AG08395 (cell line): ENCODE measurements at places on chromosomes 2 and 18.

DNA sequence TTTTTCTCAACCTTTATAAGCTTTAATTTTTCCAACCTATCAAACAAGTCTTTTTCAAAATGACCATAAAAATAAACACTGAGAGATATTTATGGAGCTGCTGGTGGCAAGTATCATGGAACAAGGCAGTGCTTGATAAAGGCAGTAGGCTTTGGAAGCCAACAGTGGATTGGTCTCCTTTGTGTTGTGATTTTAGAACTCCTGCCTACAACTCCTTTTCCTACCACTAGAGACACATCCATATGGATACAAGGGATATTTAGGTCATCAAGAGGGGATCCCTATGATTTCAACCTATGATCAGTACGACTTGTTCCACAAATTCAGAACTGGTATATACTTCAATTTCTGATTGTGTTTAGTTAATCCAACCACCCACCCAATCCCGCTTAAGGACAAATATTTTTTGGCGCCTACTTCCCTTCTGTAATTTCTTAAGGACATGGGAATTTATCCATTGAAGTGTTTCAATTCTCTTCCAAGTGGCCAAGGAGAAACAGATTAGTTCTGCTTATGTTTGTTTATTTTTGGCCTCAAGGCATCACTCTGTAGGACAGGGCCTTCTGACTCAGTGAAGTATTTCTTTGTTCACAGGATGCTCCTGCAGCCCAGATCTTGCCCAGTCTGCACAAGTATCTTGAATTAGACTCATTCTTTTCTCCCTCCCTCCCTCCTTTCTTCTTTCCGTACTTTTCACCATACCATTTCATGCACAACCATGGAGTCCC lies 2119.6 kb upstream of the PIK3C3 start:
- no peak for DNase-seq

GRCh38 chr2:111048856-111049768 lies 71.6 kb upstream of the BCL2L11 start:
- DNase-seq, result no peak

GRCh38 chr2:117631152-117631945 lies 183.1 kb upstream of the DDX18 start:
- no peak for DNase-seq

- DNase-seq, result no peak
Observed at GRCh38 chr2:128769457-128770142, 450.9 kb upstream of the HS6ST1 start.

- DNase-seq, result peak; percentile 30
Observed at GRCh38 chr2:143524559-143525401, 395.6 kb downstream of the ARHGAP15 start.

GRCh38 chr2:126244937-126245336 lies 411.0 kb upstream of the GYPC start:
- DNase-seq, result no peak

- no peak for DNase-seq
Observed at GRCh38 chr2:164700390-164700789, 79.1 kb upstream of the GRB14 start.

DNA sequence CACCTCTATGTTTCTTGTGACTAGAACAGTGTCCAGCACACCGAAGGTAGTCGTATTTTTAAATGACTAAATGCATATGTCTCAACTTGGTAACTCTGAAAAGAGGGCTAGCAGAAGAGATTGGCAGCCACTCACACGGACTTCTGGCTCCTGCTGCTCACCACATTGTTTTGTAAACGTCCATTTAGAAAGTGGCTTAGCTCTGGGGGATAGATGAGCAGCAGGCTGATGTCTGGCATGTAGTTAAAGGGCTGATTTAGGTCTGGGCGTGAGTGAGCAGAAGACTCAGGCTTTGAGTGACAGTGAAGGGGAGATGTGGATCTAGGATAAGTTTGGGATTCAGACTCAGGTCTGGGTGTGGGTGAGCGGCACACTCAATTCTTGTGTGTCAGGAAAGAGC lies 372.9 kb upstream of the HS6ST1 start:
- no peak for DNase-seq
